GM23248 (cell line): ENCODE measurements at places on chromosomes 5 and 9. TPM values are rescaled to one million over a fixed set of nuclear protein-coding genes. Genes with fewer than 3 reads are reported as not detected.

DNA sequence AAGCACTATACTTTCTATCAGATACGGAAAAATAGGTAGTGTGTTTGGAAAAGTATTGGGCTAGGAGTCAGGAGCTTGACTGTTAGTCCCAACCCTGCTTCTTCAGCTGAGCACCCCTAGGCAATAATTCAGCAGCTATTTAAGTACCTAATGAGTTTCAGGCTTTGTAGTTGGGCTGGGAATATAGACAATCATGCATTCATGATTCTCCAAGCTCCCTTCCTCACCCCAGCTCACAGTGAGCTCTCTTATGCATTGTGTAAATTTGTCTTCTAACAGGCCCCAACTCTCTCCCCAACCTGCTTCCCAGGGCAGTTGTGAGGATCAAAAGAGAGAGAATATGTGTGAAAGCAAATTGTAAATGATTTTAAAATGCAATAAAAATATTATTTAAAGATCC, 201.2 kb downstream of the MSX2 start:
- DNase-seq: no peak

SLC36A2 gene
- polyA plus RNA-seq: not detected in 2 replicates

ECSCR gene
- 0.41 and 0.49 TPM in 2 replicates for polyA plus RNA-seq

CCDC192 gene
- polyA plus RNA-seq: 0.30 and 0.40 TPM in 2 replicates

- no peak for DNase-seq
Measured at GRCh38 chr5:7242118-7242710, 153.7 kb upstream of the ADCY2 start.

AHRR gene
- 11.9 and 13.2 TPM in 2 replicates for polyA plus RNA-seq

WDR31 gene
- 3.1 and 3.7 TPM in 2 replicates for polyA plus RNA-seq

GRCh38 chr5:143494162-143494561, 90.7 kb upstream of the NR3C1 start:
- DNase-seq: peak; percentile 90

DNA sequence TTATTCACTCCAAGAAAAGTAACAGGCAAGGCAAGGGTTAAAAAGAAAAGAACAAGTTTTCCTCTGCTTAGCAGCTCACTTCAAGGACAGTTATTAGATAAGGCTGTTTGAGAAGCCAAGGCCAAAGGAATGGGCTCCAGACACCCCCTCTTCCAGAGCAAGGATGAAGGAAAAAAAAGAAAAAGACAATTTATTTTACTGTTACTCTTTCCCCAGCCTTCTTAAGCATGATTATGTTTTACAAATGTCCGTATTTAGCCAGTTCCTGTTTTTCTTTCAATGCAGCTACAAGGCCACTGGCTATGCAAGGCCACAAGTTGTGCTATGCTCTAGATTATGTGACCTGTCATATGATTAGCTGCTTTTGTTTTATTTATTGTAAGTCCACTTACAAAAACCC, 106.5 kb upstream of the SIMC1 start:
- no peak for DNase-seq

IFNE gene
- 0.80 and 1.3 TPM in 2 replicates for polyA plus RNA-seq

NEURL1B gene
- 0.13 and 0.16 TPM in 2 replicates for polyA plus RNA-seq

DNA sequence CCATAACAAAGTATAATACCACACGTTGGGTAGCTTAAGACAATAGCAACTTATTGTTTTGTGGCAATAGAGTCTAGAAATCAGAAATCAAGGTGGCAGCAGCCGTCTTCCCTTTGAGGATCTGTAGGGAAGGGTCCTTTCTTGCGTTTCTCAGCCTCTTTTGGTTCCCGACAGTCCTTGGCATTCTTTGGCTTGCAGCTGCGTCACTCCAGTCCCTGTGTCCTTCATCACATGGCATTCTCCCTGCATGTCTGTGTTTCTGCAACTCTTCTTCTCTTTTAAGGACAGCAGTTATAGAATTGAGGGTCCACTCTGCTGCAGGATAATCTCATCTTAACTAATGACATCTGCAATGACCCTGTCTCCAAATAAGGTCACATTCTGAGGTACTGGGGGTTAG, 140.1 kb downstream of the FBXL7 start:
- no peak for DNase-seq

GRCh38 chr9:13388157-13388556, 108.7 kb upstream of the MPDZ start:
- peak; percentile 90 for DNase-seq

- no peak for DNase-seq
Measured at GRCh38 chr9:79089054-79089560, 482.7 kb upstream of the TLE4 start.

- DNase-seq: peak; percentile 65
Measured at GRCh38 chr9:76873056-76873792, 32.7 kb downstream of the PRUNE2 start.

P4HA2 gene
- 353 and 374 TPM in 2 replicates for polyA plus RNA-seq
